ENCODE measurements at places on chromosomes 13 and 19.
A peak's percentile ranks its signal among the peaks of the same experiment; 100 is the strongest.

- no peak for DNase-seq
Measured at GRCh38 chr19:52227196-52227940, 37.5 kb downstream of the PPP2R1A start.

DNA sequence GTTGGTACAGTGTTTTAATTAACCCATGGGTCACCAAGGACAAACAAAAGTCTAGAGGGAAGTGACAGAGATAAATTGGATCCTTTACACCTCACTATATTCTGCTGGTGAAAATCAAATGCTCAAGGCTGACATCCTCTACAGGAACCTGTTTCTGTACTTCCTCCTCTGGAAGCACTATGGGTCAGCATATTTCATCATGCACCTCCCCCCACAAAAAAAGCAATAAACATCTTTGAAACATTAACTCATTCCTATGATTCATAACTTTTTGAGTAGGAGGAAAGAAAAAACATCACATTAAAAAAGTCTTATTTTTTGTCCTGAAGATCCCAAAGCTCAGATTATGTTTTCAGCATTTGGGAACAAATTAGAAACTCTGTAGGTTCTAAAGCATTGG lies 588.3 kb upstream of the SGCG start:
- no peak for DNase-seq

DNA sequence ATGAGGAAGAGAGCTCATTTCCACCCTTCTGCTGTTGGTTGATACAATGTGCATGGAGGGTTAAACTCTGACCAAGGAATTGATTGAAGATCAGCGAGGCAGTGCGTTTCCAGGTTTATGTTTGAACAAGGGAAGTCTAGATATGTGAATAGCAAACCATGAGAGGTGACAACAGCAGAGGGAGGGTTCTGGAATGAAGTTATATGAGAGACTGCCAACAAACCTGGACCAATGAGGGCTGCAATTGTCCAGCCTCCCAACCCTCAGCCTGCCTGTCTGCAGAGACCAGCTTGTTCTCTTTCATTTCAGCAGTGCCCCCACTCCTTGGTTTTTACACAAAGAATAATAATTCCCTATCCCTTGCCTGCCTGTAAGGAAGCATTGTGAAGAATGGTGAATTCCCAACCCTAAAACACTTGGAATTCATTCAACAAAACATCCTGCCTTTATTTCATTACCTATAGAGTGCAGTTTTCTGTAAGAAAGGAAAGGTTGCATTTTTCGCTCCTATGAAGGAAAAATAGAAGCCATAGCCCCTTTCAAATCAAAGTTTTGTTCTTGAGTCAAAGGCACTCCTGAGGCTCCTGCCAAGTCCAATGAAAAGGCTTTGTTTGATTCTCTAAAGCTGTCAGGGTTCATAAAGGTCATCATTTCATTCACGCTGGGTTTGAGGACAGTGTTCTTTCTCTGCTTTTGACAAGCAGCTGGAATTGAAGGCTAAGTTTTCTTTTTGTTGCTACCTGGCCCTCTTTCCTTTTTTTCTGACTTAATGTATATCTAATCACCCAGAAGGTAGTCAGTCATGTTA lies 53.6 kb upstream of the ABCC4 start:
- DNase-seq, result no peak

- no peak for DNase-seq
Measured at GRCh38 chr13:46665248-46665632, 112.3 kb downstream of the LRCH1 start.

GRCh38 chr19:11843722-11844121 lies 4.8 kb upstream of the ZNF439 start:
- DNase-seq, result no peak

GRCh38 chr13:110322828-110323171 lies 15.7 kb downstream of the COL4A2 start:
- DNase-seq, result no peak

DNA sequence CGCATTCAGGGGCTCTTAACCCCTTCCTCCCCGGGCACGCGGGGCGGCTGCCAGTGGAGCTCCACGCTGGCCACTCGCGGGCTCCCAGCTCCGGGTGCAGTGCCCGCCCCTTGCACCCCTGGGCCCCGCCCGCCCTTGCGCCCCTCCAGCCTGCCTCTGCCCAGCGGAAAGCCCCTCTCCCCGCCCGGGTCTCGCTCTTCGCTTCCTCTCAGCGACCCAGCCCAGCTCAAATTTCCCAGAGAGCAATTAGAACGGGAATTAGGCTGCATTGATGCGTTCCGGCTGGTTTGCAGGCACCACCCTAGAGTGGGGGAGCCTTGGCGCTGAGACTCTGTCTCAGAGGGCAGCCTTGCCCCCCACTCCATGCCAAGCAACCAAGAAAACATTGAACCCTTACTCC lies 1.8 kb upstream of the GSX1 start:
- DNase-seq, result no peak

DNA sequence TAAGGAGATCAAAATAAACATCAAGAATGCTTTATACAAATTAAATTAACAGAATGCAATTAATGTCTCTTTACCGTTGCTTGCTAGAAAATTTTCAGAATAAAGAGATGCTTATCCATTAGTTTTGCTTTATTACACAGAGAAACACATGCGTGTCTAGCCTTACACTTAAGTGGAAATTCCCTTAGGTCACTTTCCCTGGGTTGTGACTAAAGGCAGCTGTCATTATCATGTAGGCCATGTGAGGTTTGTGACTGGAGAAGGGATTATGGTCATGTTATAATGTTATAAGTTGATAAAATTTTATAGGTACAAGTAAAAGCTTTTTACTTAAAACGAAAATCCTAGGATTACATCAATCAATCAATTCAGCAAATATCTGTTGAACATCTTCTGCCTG lies 121.0 kb downstream of the KCNRG start:
- no peak for DNase-seq

DNA sequence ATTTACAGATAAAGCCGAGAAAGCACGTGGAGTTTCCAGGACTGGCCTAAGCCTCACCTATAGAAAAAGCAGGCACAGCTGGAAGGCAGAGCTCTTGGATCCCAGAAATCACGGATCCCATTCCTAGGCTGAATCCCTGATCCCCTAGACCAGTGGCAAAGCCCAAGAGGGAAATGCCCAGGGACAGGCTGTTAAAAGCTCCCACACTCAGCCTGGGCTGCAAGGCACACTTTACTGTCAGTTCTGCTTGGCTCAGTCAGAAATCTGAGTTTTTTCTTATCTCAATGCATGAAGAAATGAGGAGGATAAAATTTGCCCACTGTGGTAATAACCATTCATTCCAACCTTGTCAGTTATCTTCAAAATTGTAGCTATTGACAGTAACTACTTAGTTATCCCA lies 8.0 kb upstream of the FUT2 start:
- DNase-seq, result no peak

DNA sequence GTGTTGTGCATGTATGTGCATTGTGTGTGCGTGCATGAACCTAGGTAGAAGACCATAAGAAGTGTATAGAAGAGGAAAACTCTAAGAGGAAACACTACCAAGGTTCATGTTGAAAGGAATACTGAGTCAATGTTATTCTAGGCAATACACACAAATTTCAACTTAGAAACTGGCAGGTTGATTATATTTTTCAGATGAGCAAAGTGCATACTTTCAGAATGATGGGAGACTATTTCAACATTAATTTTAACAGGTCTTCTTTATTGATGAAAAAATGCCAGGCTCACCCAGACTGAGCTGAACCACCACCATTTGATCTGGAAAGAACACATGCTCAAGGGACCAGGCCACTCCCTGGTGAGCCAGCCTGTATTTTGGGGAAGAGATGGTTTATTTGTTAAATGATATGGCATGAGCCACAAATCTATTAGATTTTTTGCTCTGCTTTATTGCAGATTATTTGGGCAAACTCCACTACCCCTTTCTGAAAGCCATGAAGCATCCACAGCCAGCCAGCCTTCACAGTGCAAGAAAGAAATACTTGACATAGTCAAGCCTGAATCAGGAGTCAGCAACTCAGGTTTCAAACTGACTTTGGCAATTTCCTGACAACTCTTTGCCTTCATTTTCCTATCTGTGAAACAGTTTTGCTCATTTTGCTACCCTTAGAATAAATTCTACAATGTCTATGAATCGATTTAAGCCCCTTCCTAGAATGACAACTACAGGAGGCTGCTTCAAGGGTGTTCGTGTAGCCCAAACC lies 368.9 kb downstream of the COG6 start:
- DNase-seq, result no peak

DNA sequence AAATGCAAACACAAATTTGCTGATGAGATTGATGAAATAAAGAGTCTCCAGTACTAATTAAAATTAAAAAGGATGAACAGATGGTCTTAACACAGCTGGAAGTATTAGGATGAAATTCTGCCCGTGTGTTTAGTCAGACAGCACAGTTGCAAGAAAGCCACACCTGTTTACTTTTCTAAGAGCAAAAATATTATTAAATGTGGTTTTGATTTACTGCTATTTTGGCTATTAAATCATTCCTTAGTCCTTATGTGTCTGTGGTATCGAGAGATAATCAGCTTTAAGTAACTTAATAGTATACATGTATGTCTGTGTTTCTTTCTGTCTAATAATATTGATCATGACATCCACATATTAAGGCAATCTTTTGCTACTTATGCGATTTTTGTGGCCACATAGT lies 494.9 kb downstream of the GPC6 start:
- no peak for DNase-seq

GRCh38 chr19:39514840-39515550 lies at the start of gene SELENOV:
Gene SELENOV, plus strand, starts transcription at chr19:39515139. Its CDS starts 74 bp downstream, at chr19:39515213.
- no peak for DNase-seq

DNA sequence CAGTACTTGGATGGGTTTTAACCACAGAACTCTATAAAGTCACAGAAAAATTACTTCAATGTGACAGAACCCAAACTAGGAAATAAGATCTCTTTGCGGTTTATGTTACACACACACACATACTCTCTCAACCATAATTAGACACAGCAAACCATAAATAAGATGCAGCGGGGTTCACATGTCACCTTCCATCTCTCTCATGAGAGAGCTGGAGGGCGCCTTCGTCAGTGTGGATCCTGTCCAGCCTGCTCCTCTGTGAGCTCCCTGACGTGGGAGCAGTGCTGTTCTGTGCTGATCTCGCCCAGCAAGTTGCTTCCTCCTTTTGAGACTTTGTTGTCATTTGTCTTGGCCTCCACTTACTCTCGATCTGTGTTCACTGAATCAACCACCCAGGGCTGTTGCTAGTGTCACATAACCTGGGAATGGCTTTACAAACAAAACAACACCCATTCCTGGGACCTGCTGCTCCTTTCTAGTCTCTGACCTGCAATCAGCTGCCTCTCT lies 204.9 kb upstream of the KL start:
- no peak for DNase-seq

DNA sequence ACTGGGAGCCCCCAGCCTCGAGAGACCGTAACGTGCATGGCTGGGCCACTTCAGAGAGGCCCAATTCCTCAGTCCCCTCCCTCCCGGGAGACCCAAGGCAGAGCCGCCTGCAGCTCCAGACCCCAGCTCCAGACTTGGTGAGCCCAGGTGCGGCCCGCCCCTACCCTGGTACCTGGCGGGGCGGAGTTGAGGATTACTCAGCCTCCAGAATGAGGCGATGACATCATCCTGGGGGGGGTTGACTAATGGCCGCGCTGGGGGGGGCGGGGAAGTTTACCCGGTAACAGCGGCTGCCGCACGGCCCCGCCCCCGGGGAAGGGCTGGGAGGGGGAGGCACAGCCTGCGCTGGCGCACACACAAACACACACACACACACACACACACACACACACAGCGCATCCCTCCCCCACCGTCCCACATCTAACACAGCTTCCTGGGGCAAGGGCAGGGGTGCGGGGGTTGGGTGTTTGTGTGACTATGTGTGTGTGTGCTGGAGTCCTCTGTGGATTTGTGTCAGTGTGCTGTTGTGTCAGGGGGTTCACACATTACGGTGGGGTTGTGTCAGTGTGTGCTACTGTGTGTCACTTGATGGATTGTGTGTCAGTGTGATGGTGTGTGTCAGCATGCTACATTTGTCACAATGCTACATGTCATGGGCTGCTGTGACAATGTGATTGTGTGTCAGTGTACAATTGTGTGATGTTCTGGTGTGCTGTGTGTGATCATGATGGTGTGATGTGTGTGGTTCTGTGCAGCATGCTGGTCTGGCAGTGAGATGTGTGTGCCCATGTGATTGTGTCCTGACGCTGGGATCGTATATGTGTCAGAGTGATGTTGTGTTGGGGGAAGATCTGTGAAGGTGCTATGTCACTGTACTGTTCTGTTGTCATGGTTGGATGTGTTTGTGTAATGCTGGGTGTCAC lies 10.3 kb upstream of the BBC3 start:
- DNase-seq, result peak; percentile 94

DNA sequence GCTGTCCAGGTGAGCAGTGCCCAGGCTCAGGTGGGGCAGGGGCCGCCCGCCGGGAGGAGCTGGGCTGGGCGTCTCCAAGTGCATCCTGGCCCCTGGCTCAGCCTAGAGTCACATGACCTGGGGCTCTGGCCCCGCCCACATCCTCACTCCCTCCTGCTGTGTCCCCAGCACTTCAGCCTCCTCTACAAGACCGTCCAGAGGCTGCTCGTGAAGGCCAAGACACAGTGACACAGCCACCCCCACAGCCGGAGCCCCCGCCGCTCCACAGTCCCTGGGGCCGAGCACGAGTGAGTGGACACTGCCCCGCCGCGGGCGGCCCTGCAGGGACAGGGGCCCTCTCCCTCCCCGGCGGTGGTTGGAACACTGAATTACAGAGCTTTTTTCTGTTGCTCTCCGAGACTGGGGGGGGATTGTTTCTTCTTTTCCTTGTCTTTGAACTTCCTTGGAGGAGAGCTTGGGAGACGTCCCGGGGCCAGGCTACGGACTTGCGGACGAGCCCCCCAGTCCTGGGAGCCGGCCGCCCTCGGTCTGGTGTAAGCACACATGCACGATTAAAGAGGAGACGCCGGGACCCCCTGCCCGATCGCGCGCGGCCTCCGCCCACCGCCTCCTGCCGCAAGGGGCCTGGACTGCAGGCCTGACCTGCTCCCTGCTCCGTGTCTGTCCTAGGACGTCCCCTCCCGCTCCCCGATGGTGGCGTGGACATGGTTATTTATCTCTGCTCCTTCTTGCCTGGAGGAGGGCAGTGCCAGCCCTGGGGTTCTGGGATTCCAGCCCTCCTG lies 16.8 kb upstream of the CELF5 start:
- DNase-seq, result no peak

GRCh38 chr13:60019119-60019993 lies 144.4 kb downstream of the DIAPH3 start:
- DNase-seq, result no peak

DNA sequence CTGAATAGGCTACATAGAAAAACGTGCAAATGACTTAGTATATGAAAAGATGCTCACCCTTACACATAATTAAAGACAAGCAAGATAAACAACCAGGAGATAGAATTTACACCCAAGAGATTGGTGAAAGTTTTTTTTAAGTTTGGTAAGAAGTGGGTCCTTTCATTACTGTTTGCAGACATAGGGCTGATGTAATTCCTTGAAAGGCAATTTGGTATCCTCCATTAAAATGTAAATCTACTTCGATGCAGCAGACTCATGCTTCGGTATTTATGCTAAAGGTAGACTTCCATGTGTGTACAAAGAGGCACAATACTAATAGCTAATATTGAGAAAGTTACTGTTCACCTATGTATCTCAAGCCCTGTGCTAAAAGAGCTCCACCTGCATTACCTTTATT lies 33.5 kb downstream of the CNMD start:
- no peak for DNase-seq

Measured in activated effector memory CD4-positive, alpha-beta T cell treated with anti-CD3 and anti-CD28 coated beads, Interleukin-2, amount 50 U/mL, for 16 hours (primary cell).